ENCODE measurements at places on chromosomes 12 and 14. TPM values are rescaled to one million over a fixed set of nuclear protein-coding genes. Genes with fewer than 3 reads are reported as not detected.

Gene ZBTB42
- 2.9 TPM for total RNA-seq

Gene RILPL2
- total RNA-seq: 11.2 TPM

Gene DGKA
- 441 TPM for total RNA-seq

Gene MIP
- not detected for total RNA-seq

Gene KRT71
- not detected for total RNA-seq

Gene KRT2
- total RNA-seq: not detected

Gene LRP1-AS
- total RNA-seq: not detected

Gene GPR137C
- total RNA-seq: 0.27 TPM

Gene MIPOL1
- total RNA-seq: 0.23 TPM

Gene ZFP36L1
- 158 TPM for total RNA-seq

Gene CDH24
- total RNA-seq: 1.4 TPM

Gene AQP2
- not detected for total RNA-seq

Gene LTBR
- 3.1 TPM for total RNA-seq

Gene CLECL1
- total RNA-seq: 3.0 TPM

Gene CEBPE
- 0.34 TPM for total RNA-seq

Gene RITA1
- 26.3 TPM for total RNA-seq

Gene SERPINA1
- total RNA-seq: 1.5 TPM

Gene TMEM253
- total RNA-seq: 0.25 TPM

Gene GPRC5D
- not detected for total RNA-seq

Gene RERGL
- total RNA-seq: not detected

Gene BRI3BP
- total RNA-seq: 9.2 TPM

Measured in activated naive CD4-positive, alpha-beta T cell treated with anti-CD3 and anti-CD28 coated beads, Interleukin-2, amount 50 U/mL, for 72 hours (primary cell).